IMR-90 (cell line): ENCODE measurements at places on chromosomes 5 and 9.

GRCh38 chr9:104177676-104178075 lies 83.6 kb downstream of the SMC2 start:
- DNase-seq: no peak

GRCh38 chr5:109823597-109823996 lies 133.9 kb downstream of the MAN2A1 start:
- peak; percentile 67 for DNase-seq

- DNase-seq: no peak
Measured at GRCh38 chr5:31846934-31847333, 208.0 kb downstream of the PDZD2 start.

GRCh38 chr9:70392189-70392588 lies 22.3 kb downstream of the KLF9 start:
- DNase-seq: no peak

DNA sequence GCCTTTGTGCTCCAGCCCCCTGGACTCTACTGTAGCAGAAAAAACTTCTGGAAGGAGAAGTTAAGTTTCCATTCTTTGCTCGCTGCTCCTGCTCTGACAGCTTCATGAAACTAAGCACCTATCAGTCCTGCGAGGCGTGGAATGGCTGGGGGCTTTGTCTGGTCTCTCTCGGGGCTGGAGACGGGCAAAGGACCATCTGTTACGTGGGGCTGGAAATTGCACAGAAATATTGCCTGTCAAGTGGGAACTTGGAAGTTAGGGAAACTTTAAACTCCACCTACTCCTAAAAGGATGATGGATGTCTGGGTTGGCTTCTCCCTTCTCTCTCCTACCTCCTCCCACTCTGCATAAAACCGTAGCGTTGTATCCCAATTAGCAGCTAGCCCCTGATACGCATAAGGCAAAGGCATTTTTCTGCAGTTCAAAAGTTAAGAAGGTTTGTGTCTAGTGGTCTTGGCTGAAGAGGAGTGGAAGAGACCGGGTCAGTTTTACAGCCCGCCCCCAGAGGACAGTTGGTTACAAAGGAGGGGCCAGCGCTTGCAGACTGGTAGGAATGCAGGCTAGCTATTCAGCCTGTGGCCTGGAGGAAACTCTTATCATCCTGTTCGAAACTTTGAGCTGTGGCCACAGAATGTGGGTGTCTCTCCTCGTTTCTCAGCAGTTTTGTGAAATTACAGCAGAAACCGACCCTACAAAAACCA lies 1.3 kb downstream of the FBXL7 start:
- peak; percentile 76 for DNase-seq
